Gastrocnemius medialis (tissue), 4 donors: ENCODE measurements at places on chromosomes 4 and X. TPM values are rescaled to one million over a fixed set of nuclear protein-coding genes. Genes with fewer than 3 reads are reported as not detected.

The PLP1 gene
- 1.2 TPM for total RNA-seq

The NR0B1 gene
- not detected for total RNA-seq

The KCNIP4 gene
- total RNA-seq = not detected

The ITIH6 gene
- not detected for total RNA-seq

The ZAR1 gene
- total RNA-seq = not detected
